ENCODE measurements at places on chromosomes 7 and 10. TPM values are rescaled to one million over a fixed set of nuclear protein-coding genes. Genes with fewer than 3 reads are reported as not detected.

GRCh38 chr10:97376413-97376812, 24.7 kb downstream of the RRP12 start:
- no peak for DNase-seq

DNA sequence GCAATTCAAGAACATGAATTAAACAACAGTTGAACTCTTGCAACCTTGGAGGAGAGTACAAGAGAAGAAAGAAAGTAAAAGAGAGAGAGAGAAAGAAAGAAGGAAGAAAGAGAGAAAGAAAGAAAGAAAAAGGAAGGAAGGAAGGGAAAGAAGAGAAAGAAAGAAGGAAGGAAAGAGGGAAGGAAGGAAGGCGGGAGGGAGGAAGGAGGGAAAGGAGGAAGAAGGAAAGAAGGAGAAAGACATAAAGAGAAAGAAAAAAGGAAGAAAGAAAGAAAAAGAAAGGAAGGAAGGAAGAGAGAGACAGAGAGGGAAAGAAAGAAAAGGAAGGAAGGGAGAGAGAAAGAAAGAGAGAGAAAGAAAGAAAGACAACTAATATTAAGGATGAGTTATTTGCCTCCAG, 1106.7 kb downstream of the TYW1 start:
- no peak for DNase-seq

- DNase-seq, result no peak
Measured at GRCh38 chr7:30721211-30721610, 30.7 kb upstream of the INMT start.

- DNase-seq, result no peak
Measured at GRCh38 chr10:97366572-97366971, 32.0 kb upstream of the FRAT2 start.

GRCh38 chr10:118238573-118239235, 103.4 kb downstream of the FAM204A start:
- no peak for DNase-seq

DNA sequence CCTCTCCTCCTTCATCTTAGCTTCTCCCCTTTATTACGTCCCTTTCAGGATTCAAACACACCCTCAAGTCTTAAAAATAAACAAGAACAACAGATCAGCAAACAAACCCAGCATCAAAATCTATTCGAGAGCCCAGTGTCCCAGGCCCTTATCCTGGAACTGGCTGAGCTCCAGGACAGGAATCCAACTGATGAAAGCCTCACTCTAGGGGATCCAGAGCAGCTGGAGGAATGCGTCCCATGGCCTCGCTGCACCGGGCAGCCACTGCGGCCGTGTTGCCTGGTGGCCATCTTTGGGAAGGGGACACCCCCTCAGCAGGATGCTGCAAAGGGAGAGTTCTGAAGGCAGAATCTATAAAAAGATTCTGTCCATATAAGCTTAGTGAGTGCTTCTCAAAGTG, 156.5 kb upstream of the BMPER start:
- no peak for DNase-seq

DNA sequence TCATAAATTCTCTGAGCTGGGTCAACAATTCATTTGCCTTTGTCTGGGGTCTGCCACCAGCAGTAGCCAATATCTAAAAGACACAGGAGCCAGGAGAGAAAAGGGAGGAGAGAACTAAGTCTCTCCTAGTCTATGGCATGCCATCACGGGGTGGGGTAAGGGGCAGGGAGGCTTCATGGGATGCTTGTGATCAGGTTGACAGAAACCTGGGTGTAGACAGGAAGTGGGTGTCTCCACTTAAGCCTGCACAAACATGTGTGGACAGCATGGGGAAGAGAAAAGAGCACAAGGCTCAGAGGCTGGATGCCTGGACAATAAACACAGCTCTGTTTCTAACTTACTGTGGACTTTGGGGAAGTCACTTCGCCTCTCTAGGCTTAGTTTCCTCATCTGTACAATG, 11.5 kb upstream of the C10orf53 start:
- no peak for DNase-seq

- no peak for DNase-seq
Measured at GRCh38 chr10:103181244-103181643, 11.8 kb downstream of the NT5C2 start.

- DNase-seq, result no peak
Measured at GRCh38 chr10:84607523-84607922, 279.1 kb downstream of the CCSER2 start.

DNA sequence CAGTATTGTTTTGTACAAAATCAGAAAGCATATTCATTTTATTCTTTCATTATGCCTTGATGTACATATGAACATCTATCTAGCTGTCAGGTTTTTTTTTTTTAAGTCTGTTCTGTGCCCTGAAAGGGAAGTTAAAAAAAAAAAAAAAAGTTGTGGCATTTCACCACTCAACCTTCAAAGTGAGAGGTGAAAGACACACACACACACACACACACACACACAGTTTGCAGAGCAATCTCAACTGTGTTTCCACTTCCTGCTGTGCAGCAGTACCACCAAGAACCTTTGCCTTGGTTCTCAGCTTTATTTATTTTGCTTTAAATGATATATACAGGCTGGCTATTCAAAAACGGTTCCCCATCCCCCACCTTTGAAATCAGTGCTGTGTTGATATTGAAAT, 955.6 kb downstream of the GATA3 start:
- DNase-seq, result no peak

The SFTPA1 gene
- total RNA-seq, result not detected

The FAM25G gene
- total RNA-seq, result not detected

The HOXA6 gene
- total RNA-seq, result not detected

The RELN gene
- total RNA-seq, result not detected

The RGR gene
- total RNA-seq, result not detected
